HEK293T (cell line): ENCODE measurements at places on chromosomes 7 and 10.

GRCh38 chr10:28332726-28333125 lies 29.9 kb upstream of the MPP7 start:
- no peak for DNase-seq

- no peak for DNase-seq
Measured at GRCh38 chr7:44985033-44985695, 6.3 kb upstream of the MYO1G start.

GRCh38 chr10:3499120-3499519 lies 285.9 kb downstream of the KLF6 start:
- DNase-seq: no peak

DNA sequence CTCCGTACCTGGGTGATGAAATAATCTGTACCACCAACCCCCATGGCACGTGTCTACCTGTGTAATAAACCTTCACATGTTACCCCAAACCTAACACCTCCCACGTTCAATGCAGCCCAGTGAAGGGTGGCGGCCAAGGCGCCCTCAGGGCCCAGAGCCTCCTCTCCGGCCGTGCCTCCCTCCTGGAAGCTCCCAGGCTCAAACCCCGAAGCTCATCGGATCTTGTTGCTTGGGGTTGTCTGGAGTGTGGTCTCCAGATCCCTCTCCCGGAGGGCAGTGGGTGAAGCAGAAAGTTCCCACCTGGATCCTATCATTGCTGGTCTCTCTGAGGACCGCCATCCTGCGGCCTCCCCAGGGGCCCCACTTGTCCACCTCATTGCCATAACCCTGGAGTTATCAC lies 9.4 kb upstream of the KNDC1 start:
- no peak for DNase-seq

GRCh38 chr10:72834183-72834825 lies 59.2 kb upstream of the OIT3 start:
- DNase-seq: peak; percentile 49

- no peak for DNase-seq
Measured at GRCh38 chr10:84263716-84264115, 18.9 kb downstream of the RGR start.

DNA sequence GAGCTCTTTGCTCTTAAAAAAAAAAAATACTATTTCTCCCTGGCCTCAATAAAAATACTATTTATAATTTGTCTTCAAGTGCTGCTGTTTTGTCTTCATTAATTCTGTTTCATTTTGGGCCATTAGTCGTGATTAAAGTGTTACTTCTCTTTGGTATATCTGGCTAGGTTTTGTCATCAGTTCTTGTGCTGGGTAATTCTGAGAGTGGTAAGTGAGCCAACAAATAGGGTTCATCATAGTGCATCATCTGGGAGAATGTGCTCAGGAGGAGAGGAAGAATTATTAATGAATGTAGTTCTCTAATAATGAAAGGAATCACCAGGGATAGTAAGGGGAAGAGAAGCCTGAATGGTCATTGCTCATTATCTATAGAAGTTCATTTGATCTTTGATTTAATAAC lies 70.0 kb downstream of the LCOR start:
- DNase-seq: no peak

- DNase-seq: no peak
Measured at GRCh38 chr10:59847326-59847725, 59.0 kb downstream of the CCDC6 start.
